ENCODE measurements at places on chromosomes 12 and 14. TPM values are rescaled to one million over a fixed set of nuclear protein-coding genes. Genes with fewer than 3 reads are reported as not detected.

DNA sequence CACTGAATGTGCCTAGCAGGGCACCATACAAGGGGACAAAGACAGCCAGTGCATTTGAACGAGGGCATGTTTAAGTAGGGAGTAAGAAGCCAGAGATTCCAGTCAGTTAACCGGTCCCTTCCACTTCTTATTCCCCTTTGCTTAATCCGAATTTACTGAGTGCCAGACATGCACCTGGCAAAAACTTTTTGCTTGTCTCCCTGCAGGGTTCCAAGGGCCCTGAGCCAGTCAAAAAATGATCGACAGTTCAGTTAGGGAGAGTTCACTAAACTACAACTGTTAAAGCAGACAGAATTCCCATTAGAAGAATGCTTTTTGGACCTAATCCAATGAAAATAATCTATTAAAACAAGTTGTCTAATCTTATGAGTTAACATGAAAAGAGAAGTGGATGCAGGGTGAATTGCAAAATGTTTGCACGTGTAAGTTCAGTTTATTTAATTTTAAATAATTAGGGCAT, 193.8 kb downstream of the TMTC2 start:
- H3K4me1 ChIP-seq, result no peaks in the 10 kb centered on the region
- H3K4me3 ChIP-seq, result no peak overlapping the region
- no peaks in the 10 kb centered on the region for H3K27me3 ChIP-seq
- H3K27ac ChIP-seq, result no peak overlapping the region
- H3K36me3 ChIP-seq, result no peaks in the 10 kb centered on the region

CD69 gene
- total RNA-seq, result 1,104 TPM

- no peaks in the 10 kb centered on the region for H3K27me3 ChIP-seq
- no peak overlapping the region for H3K27ac ChIP-seq
- H3K36me3 ChIP-seq, result peaks cover 5% of the 10 kb centered on the region
- H3K4me3 ChIP-seq, result no peak overlapping the region
These were observed 3.2 kb downstream of the ATG2B start for GRCh38 chr14:96359959-96360358.

- peaks cover 7% of the 10 kb centered on the region for H3K4me1 ChIP-seq
- H3K36me3 ChIP-seq, result no peaks in the 10 kb centered on the region
- no peaks in the 10 kb centered on the region for H3K27me3 ChIP-seq
- H3K4me3 ChIP-seq, result no peak overlapping the region
These were observed 130.8 kb downstream of the EFCAB11 start for GRCh38 chr14:89823743-89824142.

GRCh38 chr12:55874443-55874842, 31.7 kb upstream of the MMP19 start:
- no peak overlapping the region for H3K27ac ChIP-seq
- H3K36me3 ChIP-seq, result no peaks in the 10 kb centered on the region
- no peaks in the 10 kb centered on the region for H3K27me3 ChIP-seq
- H3K4me1 ChIP-seq, result no peaks in the 10 kb centered on the region

GRCh38 chr14:64688031-64688430, 16.2 kb upstream of the PLEKHG3 start:
- H3K27me3 ChIP-seq, result no peaks in the 10 kb centered on the region
- H3K4me1 ChIP-seq, result peaks cover 38% of the 10 kb centered on the region
- no peak for DNase-seq
- H3K4me3 ChIP-seq, result peak overlapping the region; percentile 64
- no peaks in the 10 kb centered on the region for H3K36me3 ChIP-seq
- H3K27ac ChIP-seq, result peak overlapping the region; percentile 91

DNA sequence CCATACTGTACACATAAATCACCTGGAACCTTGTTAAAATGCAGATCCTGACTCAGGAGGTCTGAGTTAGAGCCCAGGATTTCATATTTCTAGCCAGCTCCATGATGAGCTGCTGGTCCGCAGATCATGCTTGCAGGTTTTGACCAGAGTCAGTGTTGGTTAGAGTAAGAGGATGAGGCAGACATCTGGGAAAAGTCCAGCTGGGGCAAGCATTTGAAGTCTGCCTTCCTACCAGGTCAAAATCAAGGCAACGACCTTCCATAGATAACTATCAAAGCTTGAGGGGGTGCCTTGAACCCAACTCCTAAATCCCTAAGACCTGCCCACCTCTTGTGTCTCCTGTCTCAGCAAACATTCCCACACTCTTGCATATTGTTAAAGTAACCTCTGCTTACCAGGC, 9.2 kb downstream of the OAS2 start:
- peaks cover 22% of the 10 kb centered on the region for H3K36me3 ChIP-seq
- H3K27me3 ChIP-seq, result no peaks in the 10 kb centered on the region
- DNase-seq, result no peak
- peaks cover 29% of the 10 kb centered on the region for H3K4me1 ChIP-seq
- H3K4me3 ChIP-seq, result no peak overlapping the region

- H3K27ac ChIP-seq, result peak overlapping the region; percentile 99
- H3K4me1 ChIP-seq, result peaks cover 62% of the 10 kb centered on the region
- H3K27me3 ChIP-seq, result no peaks in the 10 kb centered on the region
- no peak for DNase-seq
These were observed 21.7 kb downstream of the BICDL1 start for GRCh38 chr12:120010661-120011230.

DNA sequence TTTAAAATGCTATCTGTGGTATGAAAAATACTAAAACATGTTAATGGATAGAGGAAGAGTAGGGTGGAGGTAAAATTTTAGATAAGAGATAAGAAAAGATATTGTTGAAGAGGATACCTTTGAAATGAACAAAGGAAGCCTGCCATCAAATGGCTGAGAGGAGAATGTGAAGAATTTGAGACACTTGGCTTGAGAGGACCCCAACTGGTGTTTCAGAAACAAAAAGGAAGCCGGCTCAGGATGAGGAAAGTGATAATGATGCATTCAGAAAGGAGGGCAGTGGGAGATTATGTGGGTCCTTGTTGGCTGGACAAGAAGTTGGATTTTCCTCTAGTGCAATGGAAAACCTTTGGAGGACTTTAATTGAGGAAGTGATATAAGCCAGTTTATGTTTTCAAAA, 264.4 kb downstream of the DUSP6 start:
- DNase-seq, result no peak
- no peak overlapping the region for H3K27ac ChIP-seq
- peaks cover 2% of the 10 kb centered on the region for H3K36me3 ChIP-seq
- H3K4me1 ChIP-seq, result peaks cover 3% of the 10 kb centered on the region
- no peak overlapping the region for H3K4me3 ChIP-seq
- peaks cover 11% of the 10 kb centered on the region for H3K27me3 ChIP-seq

GRCh38 chr12:93877446-93877845, 200.3 kb downstream of the CRADD start:
- H3K4me1 ChIP-seq, result peaks cover 11% of the 10 kb centered on the region
- H3K36me3 ChIP-seq, result peaks cover 3% of the 10 kb centered on the region
- H3K27me3 ChIP-seq, result no peaks in the 10 kb centered on the region
- H3K4me3 ChIP-seq, result no peak overlapping the region
- no peak for DNase-seq
- H3K27ac ChIP-seq, result no peak overlapping the region

- no peak for DNase-seq
- no peak overlapping the region for H3K27ac ChIP-seq
- peaks cover 2% of the 10 kb centered on the region for H3K36me3 ChIP-seq
- no peak overlapping the region for H3K4me3 ChIP-seq
These were observed 141.6 kb downstream of the GPHN start for GRCh38 chr14:66649498-66649897.

DNA sequence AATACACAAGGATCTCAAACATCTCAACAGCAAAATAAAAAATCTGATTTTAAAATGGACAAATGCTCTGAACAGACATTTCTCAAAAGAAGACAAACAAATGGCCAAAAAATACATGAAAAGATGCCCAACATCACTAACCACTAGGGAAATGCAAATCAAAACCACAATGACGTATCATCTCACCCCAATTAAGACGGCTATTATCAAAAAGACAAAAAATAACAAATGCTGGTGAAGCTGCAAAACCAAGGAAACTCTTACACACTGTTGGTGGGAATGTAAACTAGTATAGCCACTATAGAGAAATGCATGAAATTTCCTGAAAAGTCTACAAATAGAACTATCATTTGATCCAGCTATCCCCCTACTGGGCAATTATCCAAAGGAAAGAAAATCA, 145.0 kb downstream of the BTG1 start:
- H3K27ac ChIP-seq, result no peak overlapping the region
- H3K4me1 ChIP-seq, result peaks cover 14% of the 10 kb centered on the region
- no peak overlapping the region for H3K4me3 ChIP-seq
- no peaks in the 10 kb centered on the region for H3K27me3 ChIP-seq
- H3K36me3 ChIP-seq, result peaks cover 3% of the 10 kb centered on the region
- DNase-seq, result no peak

DNA sequence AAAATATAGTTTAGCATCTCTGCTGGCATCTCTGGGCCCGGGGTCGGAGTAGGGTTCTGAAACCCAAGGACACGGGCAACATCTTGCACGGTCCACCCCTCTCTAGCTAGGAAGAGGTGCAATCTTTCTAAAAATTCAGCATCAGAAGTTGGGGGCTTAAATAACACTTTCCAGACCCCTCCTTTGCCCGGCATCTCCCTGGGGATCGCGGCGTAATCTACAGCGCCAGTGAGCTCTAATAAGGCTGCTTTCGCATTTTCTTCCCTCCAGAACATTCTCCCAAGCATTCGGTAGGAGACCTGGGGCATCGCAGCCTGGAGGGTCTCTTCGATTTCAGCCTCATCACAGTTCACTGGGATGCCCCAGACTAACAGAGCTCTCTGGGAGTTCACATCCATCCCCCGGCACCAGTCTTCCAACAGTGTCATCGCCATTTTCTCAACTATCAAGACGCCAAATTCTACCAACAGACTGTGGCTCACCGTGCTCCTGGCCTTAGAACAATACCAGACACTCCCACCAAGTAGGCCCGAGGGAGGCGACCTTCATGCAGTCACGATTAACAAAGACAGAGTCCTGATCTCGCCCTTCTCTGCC, 880 bp downstream of the PNMA1 start:
- peak overlapping the region; percentile 99 for H3K4me3 ChIP-seq
- DNase-seq, result no peak
- peaks cover 31% of the 10 kb centered on the region for H3K4me1 ChIP-seq
- peak overlapping the region; percentile 98 for H3K27ac ChIP-seq
- peaks cover 10% of the 10 kb centered on the region for H3K36me3 ChIP-seq

GDF3 gene
- not detected for total RNA-seq

GNB3 gene
- 0.26 TPM for total RNA-seq

DNA sequence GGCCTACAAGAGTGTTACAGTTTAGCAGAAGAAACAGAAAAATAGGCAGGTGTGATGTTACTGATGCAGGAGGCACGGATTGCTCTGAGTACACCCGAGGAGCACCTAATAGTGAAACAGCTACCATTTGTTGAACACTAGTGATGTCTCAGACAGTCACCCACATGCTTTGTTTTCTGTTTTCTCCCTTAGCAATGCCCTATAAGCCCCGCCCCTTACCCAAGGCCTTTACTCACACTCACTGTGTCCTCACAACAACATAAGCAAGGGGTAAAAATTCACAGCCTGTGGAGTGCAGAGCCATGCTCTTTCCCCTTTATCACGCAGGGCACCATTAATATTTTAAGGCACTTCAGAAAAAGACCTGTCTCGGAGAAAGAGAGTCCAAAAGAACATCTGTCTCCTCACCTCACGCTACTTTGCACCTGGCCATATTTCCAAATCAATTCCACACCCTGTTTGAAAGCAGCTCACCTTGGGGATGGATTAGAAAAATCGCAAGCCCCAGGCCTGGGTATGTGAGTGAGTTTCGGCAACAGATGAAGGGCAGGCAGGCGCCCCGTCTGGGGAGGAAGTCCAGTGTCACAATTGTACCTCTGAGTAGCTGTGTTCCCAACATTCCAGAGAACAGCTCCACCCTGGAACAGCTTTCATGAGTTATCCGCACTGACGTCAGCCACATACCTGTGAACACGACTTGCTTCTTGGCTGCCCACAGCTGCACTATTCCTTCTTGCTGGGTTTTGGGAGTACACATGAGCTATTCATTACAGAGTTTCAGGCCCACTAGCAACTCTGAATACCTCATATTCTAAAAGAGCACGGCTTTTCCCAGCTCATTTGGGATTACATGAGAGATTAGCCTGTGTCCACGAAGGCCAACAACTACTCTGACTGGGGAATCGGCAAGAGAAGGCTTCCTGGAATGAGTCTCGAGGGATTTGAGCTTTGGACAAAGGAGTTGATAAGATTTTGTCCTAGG, 26.0 kb downstream of the MAPK1IP1L start:
- H3K27me3 ChIP-seq, result no peaks in the 10 kb centered on the region
- peaks cover 2% of the 10 kb centered on the region for H3K36me3 ChIP-seq
- no peak overlapping the region for H3K4me3 ChIP-seq
- H3K27ac ChIP-seq, result peak overlapping the region; percentile 4

DNA sequence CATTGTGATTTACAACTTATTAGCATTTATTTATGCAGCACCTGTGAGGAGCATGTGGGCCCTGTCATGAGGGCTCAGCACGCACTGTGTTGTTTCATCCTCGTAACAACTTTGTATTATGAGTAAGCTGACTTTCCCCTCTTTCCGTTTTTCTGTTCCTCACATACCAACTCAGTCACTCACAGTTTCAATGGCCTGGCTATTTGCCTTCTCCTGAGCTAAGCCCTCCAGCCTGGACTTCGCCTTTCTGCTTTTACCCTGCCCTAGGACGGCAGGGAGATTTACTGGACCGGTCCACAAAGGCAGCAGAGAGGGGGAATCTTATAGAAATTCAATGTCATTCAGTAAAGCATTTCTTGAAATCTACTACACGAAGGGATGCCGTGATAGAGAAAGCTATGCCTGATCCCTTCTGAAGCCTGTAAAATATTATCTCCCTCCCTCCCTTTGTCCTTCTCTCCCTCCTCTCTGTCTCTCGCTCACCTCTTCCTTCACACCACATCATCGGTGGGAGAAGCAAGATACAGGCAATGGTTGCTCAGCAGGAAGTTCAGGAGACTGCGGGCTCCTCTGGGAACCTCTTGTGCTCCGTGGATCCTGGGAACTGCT, 219.2 kb upstream of the TBX3 start:
- H3K4me3 ChIP-seq, result no peak overlapping the region
- no peak overlapping the region for H3K27ac ChIP-seq
- no peaks in the 10 kb centered on the region for H3K36me3 ChIP-seq
- H3K4me1 ChIP-seq, result no peaks in the 10 kb centered on the region

RIPK3 gene
- total RNA-seq, result 26.1 TPM

ASCL1 gene
- total RNA-seq, result not detected

DNA sequence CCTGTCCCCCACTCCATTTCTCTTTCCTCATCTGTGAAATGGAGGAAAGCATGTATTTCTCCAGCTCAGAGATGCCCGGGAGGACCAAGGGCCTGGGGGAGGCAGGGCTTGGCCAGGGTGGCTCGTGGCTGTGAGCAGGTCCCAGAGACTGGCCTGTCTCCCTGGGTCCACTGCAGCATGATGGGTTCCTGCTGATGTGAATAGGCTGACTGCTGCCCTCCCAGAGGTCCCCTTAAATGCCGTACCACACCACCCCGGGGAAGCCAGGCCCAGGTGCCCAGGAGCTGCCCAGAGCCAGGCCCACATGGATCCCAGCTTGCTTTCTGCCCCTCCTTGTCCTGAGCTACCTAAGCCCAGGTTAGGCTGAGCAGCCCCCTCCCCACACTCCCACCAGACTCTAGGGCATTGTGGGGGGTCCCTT, 158.2 kb upstream of the C14orf180 start:
- no peaks in the 10 kb centered on the region for H3K36me3 ChIP-seq
- DNase-seq, result no peak
- peaks cover 5% of the 10 kb centered on the region for H3K27me3 ChIP-seq
- no peak overlapping the region for H3K4me3 ChIP-seq
